H9 (cell line): ENCODE measurements at places on chromosomes 5 and 9. TPM values are rescaled to one million over a fixed set of nuclear protein-coding genes. Genes with fewer than 3 reads are reported as not detected.

TPM2 gene
- total RNA-seq, result 221 and 225 TPM in 2 replicates

SPINK14 gene
- total RNA-seq, result not detected in 2 replicates

CAVIN4 gene
- total RNA-seq, result 6.8 and 7.3 TPM in 2 replicates

CDKN2B-AS1 gene
- total RNA-seq, result not detected in 2 replicates

SGCD gene
- 0.11 TPM in 1 of 2 replicates, not detected in the other for total RNA-seq

OCLN gene
- total RNA-seq, result 105 and 109 TPM in 2 replicates

CRHBP gene
- total RNA-seq, result not detected in 2 replicates

GARNL3 gene
- total RNA-seq, result 8.7 and 8.8 TPM in 2 replicates

STPG3 gene
- not detected in 2 replicates for total RNA-seq
